ENCODE measurements at places on chromosomes 6 and 20.
A peak's percentile ranks its signal among the peaks of the same experiment; 100 is the strongest.

DNA sequence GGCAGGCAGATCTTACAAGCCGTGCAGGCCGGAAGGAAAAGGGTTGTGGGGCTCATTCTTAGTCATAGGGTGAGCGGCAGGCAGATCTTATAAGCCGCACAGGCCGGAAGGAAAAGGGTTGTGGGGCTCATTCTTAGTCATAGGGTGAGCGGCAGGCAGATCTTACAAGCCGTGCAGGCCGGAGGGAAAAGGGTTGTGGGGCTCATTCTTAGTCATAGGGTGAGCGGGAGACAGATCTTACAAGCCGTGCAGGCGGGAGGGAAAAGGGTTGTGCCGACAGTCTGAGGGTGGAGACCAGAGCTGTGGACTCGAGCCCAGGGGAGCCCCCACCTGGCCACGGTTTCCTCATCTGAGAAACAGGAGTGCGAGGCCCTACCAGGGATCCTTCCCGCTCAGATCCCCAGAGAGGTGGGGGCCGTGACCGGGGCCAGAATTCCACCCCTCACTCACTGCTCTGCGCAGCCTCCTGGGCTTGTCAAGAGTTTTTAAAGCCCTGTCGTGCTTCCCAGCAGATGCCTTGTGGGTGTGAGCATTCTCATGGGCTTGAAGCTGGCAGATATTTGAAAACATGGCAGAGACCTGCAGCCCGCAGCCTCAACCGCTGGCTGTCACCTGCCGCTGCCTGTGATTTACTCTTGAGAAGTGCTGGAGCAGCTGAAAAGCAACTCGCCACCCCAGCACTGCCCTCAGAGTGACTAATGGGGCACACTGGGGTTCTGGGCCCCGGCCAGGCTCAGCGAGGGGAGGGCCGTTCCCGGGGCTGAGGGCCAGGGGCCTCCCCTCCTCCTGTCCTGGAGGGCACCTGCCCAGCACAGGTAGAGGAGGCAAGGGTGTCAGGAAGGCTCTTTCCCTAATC, 31.9 kb downstream of the NTSR1 start:
- DNase-seq: peak; percentile 74

DNA sequence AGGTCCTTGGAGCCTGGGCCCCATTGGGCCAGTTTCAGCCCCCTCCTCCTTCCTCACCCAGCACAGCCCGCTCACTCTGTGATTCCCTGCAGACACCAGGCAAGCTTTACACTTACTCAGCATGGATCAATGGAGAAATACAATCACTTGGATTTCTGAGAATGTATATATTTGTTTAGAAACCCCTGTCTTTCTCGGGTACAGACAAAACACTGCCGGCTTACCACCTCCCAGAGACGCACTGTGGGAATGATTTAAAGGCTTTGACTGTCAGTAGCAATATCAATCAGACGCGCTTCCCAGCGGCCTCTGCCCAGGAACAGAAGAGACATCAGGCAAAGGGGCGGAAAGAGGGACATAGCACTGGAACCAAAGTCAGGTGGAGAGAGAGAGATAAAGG, 186.5 kb downstream of the MAFB start:
- DNase-seq: no peak

DNA sequence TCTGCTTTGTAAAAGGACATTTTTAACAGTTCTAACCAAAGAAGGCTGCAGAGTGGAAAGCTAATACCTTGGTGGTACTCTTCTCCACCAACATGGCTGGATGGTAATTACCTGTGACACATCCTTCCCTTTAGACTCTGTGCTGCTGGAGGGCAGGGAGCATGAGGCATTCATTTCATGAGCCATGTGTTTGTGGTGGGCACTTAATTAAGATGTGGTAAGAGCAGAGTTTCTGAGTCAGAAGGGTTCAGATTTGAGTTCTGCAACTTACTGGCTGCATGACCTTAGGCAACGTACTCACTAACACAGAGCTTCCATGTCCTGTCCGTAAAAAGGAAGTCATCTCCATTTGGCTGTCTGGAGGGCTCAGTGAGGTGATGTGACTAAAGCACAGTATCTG, 9.1 kb upstream of the ZNF133 start:
- DNase-seq: no peak

DNA sequence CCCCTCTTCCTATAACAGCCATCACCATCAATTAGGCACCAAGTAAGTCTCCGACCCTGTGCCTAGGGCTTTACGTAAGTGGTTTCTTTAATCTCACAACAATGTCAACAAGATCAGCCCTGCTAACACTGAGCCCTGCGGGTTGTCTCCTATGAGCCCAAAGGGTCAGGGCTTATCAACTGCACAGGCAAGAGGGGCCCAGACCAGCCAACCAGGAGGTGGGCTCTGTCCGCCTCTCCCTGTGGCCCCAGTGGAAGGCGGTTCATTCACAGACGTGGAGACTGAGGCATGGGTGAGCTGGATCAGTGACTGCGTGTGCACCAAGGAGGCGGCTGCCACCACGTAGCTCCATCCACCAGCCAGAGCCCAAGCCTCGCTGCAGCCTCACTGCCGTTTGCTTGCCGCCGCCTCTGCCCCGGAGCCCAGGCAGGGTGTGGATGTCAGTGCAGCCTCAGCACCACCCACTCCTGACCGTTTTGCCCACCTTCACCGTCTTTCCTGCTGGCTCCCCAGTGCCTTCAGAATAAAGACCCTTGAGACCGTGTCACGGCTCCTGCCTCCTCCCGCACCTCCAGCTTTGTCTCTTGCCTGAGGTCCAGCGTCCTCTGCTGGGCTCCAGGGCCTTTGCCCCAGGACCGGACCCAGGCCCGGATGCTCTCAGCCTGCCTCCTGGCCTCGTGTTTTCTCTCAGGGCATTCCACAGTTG, 78.7 kb downstream of the DLL1 start:
- no peak for DNase-seq

DNA sequence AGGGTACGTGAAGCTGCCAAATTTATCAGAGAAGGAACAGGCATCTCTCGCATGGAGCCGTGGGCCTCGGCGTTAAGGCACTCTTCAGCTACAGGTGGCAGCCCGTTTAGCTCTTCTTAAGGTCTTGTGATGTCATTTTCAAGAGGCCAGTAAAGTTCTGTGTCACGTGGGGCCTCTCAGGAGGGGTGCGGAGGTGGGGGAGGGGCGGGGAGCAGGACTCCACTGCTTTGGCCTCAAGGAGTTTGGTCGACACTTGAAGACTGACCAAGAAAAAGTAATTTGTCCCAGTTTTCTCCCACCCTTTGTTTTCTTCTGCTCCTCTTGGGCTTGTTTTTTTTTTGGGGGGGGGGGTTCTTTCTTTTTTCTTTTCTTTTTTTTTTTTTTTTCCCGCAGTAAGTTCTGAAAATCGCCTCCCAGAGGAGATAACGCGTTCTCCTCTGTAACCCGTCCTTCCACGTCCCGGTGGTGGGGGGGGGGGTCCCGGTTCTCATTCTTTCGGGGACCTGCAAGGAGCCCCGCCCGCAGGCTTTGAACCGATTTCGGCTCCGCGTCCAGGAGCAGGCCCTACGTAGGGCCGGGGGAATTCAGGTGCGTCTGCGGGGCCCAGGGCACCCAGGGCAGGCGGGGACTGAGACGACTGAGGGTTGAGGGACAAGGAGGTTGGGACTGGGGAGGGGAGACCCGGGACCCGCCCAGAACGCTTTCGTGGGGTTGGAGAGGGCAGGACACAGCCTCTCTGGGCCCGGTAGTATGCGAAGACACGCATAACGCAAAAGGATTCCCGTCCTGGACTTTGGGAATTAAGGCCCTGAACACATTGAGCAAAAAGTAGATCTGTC, 26.0 kb downstream of the GPX6 start:
- no peak for DNase-seq

- no peak for DNase-seq
These were observed 105.0 kb upstream of the MAP3K7 start for GRCh38 chr6:90691823-90692222.

DNA sequence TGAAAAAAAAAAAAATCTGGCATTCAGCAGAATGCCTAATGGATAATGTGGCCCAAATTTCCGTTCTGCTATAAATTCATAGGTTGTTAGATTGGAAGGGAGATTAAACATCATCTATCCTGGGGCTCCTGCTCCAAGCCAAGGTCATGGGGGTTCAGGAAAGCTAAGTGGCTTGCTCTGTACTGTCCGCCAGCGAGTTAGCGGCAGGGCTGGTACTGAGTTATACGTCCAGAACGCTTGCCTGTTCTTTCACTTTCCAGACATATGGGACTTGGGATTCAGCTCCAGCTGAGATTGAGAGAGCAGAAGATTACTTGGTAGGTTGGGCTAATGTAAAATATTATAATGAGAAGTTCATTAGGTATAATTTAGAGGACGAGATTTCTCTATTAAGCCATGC, 858 bp downstream of the RWDD1 start:
- no peak for DNase-seq

DNA sequence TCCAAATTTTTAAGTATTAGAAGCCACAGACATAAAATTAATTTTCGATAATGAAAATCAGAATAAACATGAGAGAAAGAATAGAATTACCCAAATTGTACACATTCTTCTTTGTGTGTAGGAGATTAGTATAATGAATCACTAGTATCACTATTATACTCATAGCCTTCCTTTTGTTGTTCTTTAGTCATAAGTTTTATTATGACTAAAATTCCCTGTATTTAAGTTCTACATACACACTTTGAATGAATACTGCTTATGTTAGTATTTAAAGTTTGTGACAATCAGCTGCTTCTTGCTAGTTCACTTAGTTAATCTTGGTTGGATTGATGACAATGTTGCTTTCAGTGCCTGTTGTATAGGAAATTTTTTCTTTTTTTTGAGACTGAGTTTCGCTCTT, 72.7 kb downstream of the CCDC170 start:
- DNase-seq: no peak

GRCh38 chr6:152184573-152184916, 377.1 kb downstream of the ESR1 start:
- no peak for DNase-seq

GRCh38 chr6:123629258-123629941, 7.3 kb downstream of the TRDN start:
- DNase-seq: no peak
